ENCODE measurements at places on chromosomes 7 and 10.

GRCh38 chr7:95213809-95214492, 110.4 kb downstream of the PON1 start:
- DNase-seq: no peak

GRCh38 chr10:33623669-33624068, 289.2 kb upstream of the NRP1 start:
- DNase-seq: no peak

GRCh38 chr10:7577176-7577575, 89.6 kb downstream of the ITIH5 start:
- no peak for DNase-seq

GRCh38 chr10:95303535-95303934, 12.7 kb upstream of the PDLIM1 start:
- DNase-seq: no peak

DNA sequence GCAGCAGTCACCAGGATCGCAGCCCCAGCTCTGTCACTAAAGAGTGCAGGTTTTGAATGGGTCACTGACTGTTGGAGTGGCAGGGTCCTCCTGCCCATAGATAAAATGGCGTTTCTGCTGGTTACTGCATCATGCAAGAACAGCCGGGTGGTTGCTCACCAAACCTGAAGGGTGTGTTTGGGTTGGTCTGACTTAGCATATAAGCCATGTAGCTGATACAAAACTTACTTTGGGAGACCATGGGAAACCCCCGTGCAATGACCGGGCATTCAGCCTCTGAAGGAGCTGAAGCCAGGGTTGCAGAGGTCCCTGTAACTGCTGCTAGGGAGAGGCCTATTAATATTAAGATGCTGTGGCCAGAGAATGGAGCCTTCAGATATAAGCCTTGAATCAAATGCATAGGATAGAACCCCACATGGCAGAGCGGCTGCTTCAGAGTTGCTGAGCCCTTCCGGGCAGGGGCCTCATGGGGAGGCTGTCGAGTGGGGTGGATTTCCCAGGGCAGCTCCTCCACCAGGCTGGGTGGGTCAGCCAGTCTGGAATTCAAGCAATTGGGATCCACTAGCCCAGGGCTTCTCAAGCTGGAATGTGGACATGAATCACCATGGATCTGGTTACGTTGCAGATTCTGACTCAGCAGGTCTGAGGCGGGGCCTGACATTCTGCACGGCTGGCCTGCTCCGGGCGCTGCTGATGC, 70.9 kb upstream of the CTBP2 start:
- no peak for DNase-seq

DNA sequence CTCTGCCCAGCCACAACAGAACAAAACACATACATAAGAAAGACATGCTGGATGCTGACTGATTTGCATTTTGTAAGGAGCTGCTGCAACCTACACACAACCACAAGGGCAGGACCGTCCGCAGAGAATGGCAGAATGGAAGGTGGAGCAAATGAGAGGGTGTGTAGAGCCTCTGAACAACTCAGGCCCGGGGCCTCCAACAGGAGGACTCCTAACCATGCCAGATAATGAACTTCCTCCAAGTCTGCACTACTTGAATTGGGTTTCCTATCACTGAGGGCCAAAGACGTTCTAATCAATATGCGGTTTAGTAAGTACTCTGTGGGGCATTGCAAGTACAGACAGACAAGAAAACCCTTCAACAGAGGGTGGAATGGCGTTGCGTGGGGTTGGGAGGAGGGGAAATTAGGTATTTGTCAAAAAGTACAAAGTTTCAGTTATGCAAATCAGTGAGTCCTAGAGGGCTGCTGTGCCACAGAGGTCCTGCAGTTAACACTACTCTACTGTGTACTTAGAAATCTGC, 14.6 kb downstream of the VOPP1 start:
- no peak for DNase-seq

DNA sequence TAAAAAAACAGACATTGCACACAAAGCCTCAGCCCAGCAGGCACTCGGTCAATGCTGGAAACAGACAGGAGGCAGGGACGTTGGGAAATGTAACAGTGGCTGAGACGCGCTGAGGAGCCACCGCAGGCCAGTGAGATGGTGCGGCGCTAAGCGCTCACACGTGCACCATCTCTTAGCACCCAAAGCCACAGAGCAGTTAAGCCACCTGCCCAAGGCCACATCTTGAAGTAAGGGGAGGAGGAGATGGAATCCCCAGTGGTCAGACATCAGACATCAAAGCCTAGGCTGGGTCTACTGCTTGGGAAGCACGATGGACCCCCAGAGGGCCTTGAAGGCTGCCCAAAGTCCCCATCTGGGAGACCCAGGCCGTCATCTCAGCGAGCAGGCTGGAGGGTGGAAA, 15.6 kb downstream of the LAT2 start:
- DNase-seq: no peak

DNA sequence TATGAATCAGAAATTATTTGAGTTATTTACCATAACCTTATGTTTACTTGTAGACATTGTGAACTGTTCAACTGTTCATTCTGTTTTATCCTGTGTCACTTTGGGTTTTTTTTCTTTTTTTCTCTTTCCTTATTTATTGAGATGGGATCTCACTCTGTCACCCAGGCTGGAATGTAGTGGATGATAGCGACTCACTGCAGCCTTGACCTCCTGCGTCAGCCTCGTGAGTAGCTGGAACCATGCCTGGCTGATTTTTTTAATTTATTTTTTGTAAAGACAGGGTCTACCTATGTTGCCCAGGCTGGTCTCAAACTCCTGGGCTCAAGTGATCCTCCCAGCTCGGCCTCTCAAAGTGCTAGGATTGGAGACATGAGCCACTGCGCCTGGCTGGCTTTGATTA, 97.1 kb downstream of the CSTF2T start:
- DNase-seq: no peak

- DNase-seq: no peak
Observed at GRCh38 chr10:80273523-80274170, 15.8 kb downstream of the MAT1A start.

GRCh38 chr10:34771106-34771505, 44.0 kb downstream of the PARD3 start:
- DNase-seq: no peak

DNA sequence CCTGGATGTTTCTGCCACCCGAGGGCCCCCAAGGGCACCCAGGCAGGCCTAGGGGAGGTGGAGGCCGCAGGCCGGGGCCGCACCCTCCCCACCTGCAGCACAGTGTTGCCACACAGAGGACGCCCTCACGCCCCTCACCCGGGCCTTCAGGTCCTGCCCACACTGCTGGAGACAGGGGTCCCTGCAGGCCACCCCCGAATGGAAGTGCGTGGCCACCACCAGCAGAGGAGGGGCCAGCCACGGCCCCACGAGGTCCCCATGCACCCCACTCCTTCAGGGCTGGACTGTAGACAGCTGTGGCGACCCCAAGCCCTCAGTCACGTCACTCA, 35.4 kb downstream of the ADAP1 start:
- DNase-seq: no peak

DNA sequence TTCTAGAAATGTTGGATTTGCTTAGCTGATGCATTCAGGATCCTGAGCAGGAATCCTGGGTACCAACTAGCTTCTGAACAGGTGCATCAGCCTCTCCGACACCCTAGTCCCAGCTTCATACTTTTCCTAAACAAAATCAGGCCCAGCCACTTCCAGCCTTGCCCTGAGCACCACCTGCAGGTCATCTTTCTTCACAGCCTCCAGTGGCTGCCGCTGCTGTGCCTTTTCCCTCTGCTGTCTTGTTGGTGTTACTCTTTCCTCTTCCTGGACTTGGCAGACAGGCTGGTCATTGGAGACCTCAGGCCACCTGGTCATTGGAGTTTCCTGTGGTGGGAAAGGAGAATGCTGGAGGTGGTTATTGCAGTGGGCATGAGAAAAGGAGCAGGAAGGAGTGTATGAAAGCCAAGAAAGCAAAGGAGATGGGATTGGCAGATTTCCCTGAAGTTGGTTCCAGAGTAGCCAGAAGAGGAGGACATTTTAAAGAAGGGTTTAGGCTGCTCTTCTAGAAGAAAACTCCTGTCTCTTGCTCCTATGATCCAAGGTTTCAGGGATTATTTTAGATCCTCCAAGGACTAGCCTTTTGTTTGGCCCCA, 48.2 kb upstream of the NFKB2 start:
- no peak for DNase-seq

DNA sequence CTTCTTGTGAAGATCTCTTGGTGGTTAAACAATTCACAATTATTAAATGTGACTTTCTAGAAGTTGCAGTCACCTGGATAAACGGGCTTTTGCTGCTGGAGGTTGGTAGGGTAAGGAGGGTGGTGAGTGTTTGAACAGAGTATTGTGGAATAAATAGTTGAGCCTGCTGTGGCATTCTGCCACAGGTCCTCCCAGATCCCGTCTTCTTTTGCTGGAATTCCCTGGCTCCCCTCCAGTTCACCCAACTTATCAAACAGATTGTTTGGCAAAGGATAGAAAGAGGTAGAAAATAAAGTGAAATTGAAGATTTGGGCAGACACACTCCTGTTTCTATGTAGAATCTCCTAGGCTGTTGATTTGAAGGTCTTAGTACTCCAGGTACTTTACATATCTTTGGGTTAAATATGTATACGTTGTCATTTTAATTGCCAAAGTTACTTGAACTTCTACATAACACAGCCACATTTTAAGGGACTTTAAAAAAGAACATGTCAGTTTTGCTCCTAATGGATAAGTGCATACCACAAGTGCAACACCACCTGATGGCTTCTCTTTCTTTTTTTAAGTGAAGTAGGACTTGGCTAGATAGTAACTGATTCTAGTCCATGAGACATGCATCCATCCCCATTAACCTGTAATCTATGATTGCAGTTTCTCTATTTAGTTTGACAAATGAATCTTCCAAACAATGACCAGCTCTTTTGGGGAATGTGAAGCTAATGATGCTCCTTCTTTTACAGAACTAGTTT, 83.0 kb downstream of the ARL4A start:
- DNase-seq: no peak

- no peak for DNase-seq
Observed at GRCh38 chr7:99005776-99006175, 127.4 kb downstream of the TRRAP start.

- no peak for DNase-seq
Observed at GRCh38 chr7:104956753-104957450, 57.1 kb upstream of the KMT2E start.

DNA sequence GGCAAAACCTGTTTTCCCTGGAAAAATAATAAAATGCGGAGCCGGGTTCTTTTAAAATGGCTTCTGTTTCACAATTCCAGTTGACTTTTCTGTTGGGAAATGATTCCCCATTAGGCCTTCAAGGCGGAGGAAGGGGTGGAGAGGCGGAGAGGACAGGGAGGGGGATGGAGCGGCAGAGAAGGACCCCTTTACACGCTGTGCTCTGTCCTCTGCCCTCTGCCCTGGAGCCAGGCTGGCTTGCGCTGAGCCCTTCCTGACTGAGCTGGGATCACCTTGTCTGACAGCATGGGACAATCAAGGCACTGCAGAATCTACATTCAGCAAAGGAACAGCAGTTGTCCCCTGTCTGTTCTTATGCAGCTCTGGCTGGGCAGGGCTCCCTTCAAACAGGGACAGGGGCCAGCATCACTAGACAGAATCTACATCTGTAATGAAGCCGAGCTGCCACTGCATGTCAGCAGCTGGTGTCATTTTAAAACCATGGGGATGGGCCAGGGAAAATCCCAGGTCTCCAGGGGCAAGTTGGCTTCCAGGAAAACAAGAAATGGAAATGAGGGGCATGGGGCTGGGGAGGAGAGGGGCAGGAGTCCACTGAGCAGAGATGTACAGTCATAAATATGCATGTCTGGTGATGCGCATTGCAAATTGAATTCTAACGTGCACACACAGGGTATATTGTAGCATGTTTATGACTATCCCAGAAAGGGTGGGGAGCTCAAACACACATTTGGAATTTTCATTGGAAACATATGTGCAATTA, 120.0 kb downstream of the MKX start:
- DNase-seq: no peak

- no peak for DNase-seq
Observed at GRCh38 chr10:7492660-7493046, 81.8 kb upstream of the SFMBT2 start.

DNA sequence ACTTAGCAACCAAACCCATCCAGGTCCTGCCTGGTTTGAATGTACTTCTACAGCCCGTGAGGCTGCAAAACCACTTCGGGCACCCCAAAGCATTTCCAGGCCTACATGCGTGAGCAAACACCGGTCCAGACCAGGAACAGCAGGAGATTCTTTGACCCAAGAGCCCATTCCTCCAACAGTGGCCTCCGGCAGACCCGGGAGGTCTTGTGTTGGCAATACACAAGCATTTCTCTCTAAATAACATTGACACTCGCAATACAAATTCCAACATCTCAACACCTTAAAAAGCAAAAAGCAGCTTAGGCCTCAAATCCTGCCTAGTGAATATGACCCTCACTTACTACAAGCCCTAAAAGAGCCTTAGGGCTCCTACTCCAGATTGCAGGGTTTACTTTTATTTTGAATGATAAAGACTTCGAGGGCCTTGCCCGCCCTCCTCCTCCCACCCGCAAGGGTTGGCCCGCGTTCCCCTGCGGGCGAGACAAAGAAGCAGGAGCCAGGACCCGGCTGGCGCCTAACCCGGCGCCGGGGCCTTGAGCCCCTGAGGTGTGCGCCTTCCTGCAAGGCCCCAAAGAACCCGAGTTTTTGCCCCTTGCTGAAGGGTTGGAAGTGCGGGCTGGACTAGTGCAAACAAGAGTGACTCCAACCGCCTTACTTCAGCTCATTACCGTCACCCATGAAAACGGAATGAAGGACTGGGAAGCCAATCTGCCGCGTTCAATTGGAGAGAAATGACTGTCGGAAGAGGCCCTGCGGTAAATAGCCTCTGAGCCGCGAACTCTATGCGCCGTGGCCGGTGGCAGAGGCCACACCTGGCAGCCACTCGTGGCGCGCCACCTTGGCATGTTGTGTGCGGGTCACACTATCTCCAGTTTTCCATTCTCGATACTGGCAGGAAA, 3.4 kb upstream of the DLX6 start:
- no peak for DNase-seq

Data from hypothalamus (tissue), 51 donors.